ENCODE measurements at places on chromosomes 5 and 9.

DNA sequence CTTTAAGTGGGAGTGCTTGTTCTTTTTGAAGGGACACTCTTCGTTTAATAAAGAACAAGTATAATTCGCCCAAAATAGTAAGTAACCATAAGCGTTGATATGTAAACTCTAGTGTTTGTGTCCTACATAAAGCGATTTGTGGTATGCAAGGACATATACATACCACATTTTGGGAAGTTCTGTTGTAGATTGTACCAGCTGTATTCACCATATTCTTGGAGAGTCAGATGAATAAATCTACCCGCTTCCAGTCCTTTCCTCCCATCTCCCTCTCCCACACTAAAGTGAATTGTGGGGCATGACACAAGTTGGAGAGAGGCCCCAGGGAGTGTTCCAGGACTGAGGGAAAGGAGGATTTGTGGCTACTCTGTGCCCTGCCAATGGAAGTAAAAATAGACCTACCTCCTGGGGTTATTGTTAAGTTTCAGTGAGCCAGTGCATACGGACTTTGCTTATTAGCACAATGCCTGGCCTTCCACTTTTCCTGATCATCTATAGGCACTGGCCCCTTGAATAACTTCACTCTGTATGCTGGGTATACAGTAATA is 40.6 kb downstream of the ARHGAP26 start:
- DNase-seq, result no peak

DNA sequence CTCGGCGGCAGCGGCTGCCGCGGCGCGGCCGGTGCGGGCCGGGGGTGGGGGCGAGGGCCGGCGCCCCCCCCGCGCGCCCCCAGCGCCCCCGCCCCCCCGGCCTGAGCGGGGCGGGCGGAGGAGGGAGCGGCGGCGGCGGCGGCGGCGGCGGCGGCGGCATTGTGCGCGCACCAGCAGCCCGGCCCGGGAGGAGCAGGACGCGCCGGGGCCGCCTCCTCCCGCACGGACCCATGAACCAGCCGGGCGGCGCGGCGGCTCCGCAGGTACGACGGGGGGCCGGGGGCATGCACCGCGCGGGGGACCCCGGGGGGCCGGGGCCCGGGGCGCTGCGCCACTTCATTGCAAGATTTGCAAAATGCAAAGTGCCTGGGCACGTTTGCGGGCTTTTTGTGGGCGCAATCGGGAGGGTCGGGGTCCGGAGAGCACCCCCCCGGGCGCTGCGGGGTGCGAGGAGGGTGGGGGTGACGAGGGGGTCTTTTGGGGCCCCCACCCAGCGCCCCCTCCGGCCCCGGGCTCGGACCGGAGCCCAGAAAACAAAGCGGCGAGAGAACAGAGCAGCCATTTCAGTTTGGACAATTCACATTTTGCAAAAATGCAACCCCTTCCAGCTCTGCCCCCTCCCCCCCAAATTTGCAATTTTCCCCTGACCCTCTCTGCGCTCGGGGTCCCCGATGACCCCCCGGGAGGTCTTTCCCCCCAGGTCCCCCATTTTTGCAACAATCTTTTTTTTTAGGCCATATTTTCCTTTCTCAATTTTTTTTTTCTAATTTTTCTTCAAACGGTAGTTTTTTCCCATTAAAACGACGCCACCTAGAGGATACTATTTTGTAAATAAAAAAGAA is at the start of gene ZNF618:
Gene ZNF618, plus strand, starts transcription at position 159 of the 842 bp plus-strand sequence. Its CDS starts 72 bp downstream, at position 231.
- DNase-seq, result no peak

GRCh38 chr5:39808656-39809055 is 383.9 kb upstream of the DAB2 start:
- no peak for DNase-seq

DNA sequence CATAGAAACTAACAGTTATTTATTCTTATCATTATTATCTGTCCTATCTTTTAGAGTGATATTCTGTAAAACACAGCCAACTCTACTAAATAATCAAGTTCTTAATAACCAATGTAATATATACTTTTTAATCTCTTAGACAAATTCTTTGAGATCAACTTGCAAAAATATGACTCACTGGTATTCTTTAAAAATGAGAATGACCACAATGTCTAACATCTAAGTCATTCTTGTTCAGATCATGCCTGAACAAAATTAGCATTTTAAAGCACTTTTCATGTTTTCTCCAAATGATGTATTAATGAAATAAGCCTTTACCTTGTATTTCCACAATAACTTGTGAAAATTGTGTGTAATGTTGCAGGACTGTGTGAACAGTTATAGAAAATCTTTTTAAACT is 356.9 kb upstream of the RGMB start:
- no peak for DNase-seq

- DNase-seq, result no peak
These were observed 75.6 kb downstream of the NTNG2 start for GRCh38 chr9:132237481-132237880.

DNA sequence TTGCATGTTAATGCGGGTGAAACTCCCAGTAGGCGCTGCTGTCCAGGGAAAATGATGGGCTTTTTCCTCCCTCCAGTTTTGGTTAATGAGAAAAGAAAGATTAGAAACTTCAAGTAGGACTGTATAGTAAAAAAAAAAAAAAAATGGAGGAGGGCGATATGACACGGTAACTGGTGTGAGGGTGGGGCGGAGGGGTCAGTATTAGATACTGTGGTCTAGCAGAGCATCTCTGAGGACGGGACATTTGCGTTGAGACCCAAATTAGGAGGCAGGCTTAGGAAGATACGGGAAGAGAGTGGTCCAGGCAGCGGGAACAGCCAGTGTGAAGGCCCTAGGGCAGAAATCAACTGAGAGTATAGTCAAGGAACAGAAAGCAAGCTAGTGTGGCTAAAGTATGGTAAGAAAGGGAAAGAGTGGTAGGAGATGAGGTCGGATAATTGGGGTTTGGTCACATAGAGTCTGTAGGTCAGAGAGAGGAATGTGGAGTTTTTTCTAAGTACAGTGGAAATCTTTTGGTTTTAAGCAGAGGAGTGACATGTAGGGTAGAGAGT is 707 bp downstream of the RMND5B start:
- no peak for DNase-seq

- DNase-seq, result no peak
These were observed 2.8 kb downstream of the TXNDC8 start for GRCh38 chr9:110334871-110335270.

DNA sequence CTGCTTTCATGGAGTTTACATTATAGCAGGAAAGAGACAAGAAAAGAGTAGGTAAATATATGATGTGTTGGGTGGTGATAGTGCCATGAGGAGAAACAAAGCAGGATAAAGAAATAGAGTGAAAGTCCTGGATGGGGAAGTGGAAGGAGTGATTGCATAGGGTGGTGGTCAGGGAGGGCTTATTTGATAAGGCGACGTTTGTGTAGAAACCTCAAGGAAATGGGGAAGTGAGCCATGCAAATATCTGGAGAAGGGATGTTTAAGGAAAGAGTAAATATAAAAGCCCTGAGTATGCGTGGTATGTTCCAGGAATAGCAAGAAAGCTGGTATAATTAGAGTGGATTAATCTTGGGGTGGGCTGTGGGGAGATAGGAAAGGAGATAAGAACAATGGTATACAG is 134.7 kb upstream of the SV2C start:
- no peak for DNase-seq

DNA sequence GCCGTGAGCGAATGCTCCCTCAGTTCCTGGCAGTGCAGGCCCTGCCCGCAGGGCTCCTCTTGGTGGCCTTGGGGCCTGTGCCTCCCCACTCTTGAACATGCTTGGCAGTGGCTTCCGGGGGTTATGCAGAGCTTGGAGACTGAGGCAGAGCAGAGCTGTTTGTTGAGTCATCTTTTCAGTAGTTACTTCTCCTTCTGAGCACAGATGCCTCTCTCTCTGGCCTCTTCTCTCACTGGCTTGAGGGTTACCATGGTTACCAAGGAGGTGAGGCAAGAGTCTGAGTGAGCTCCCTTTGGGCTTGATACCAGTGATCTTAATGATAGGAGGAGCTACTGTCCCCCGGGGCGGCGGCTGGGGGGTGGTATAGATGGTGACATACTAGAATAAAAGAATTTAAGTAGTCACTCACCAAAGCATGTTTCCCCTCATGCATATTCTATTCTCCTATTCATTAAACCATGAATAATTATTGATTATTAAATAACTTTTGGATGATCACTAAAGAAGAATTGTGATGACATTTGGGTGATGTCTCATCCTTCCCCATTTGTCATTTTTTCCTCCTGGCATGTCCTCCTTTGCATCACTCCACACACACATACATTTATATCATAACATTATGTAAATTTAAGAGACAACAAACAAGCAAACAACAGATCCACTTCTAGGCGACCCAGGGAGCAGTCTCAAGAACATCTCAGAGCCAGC is 111.1 kb downstream of the ARHGAP26 start:
- no peak for DNase-seq

GRCh38 chr5:107501965-107502675 is 168.6 kb downstream of the EFNA5 start:
- DNase-seq, result no peak

- DNase-seq, result no peak
These were observed 141.5 kb downstream of the FSTL4 start for GRCh38 chr5:133470841-133471240.

GRCh38 chr9:85178474-85178873 is 508.9 kb downstream of the NTRK2 start:
- no peak for DNase-seq

DNA sequence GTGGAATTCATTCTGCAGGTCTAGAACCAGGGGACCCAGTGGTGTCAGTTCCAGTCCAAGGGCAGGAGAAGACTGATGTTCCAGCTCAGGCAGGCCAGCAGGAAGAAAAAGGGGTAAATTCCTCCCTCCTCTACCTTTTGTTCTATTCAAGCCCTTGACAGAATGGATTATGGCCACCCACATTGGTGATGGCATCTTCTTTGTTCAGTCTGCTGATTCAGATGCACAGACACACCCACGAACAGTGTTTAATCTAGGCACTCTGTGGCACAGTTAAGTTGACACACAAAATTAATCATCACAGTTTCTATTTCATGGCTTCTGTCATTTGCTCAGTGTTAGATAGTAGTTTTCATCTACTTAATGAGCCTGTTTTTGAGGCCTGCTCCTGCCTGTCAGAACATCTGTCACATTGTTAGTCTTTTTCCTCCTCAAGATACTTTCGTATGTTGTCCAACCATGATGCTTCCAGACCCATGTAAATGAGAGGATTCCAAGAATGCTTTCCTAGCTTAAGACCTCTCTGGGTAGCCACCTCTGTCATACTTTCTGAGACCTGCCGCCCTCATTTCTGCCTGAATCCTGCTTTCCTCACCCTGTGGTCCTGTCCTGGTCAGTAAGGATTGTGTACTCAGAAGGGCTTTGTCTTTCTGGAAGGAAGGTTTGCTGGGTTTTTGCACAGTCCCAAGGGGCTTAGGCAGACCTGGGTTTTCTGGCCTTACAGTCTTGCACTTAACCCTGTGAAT is 72.5 kb downstream of the SPIN1 start:
- no peak for DNase-seq

DNA sequence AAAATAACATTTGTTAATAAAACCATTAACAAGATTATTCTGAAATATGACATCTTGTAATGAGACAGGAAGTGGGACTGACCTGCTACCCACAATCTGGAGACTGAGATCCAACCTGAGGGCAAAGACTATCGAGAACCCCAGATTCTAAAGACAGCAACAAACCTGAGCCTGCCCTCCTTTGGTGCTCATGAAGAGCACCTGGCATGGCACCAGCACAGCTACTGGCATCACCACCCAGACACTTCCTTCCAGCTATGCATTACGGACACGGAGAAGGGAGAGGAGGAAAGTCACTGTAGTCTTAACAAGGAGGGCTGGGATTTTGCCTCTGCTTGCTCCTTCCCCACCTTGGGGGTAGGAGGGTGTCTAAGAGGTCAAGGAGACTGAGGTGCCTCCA is 105.5 kb downstream of the AUH start:
- no peak for DNase-seq

- DNase-seq, result no peak
These were observed 94.0 kb upstream of the GRIN3A start for GRCh38 chr9:101832486-101832885.

DNA sequence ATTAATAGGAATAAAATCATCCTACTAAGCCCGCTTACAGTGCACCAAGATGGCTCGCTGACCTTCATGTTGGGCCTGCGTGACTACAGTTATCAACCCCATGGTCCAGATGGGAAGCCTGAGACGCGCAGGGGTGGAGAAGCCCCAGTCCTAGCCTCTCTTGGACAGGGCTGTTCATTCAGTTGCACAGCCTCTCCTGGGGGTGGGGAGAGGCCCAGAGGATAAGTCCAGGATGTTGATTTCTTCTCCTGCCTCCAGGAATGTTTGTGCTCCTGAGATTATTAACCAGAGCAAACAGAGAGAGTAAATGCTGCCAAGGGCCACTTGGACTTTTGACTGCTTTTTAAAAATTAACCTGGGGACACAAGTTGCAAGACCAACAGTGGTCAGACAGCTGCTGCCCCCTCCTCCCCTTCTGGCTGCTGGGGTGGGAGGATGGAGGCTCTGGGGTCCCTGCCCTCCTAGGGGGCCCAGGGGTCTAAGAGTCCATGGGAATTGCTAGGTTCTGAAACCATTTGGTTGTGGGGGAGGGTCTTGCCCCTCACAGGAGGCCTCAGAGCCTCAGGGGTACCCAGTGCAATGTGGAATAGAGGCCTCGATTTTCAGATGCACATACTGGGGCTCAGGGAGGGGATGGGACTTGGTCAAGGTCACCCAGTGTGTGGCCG is 2.8 kb upstream of the AMBP start:
- DNase-seq, result no peak

- DNase-seq, result no peak
These were observed 38.5 kb downstream of the UBTD2 start for GRCh38 chr5:172245046-172245445.

- DNase-seq, result no peak
These were observed 143.7 kb upstream of the PCA3 start for GRCh38 chr9:76620581-76620980.

DNA sequence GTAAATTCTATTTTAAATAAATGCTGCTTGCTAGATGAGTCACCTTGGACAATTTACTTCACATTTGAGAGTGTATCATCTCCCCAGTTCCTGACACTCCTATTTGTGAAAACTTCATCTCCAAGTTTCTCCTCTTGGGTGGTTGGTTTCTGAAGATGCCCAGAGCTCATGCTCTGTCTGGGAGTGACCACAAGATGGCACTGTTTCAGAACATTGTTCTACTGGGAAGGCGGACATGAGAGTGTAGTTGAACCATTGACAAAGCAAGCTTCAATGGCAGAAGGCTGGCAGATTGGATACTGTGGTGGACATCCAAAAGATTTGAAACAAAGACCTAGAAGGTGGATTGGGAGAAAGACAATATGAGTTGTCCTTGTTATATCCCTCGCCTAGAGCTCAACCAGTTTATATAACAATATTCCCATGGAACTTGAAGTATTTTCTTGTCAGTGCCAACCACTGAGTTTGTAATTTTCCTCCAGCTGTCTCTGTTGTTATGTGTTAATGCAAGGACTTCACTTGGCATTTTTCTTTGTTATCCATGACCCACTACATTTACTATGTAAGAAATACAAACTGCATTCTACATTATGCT is 234.3 kb upstream of the ANKH start:
- peak; percentile 63 for DNase-seq

- no peak for DNase-seq
These were observed 88.7 kb downstream of the GPBP1 start for GRCh38 chr5:57262541-57262940.

DNA sequence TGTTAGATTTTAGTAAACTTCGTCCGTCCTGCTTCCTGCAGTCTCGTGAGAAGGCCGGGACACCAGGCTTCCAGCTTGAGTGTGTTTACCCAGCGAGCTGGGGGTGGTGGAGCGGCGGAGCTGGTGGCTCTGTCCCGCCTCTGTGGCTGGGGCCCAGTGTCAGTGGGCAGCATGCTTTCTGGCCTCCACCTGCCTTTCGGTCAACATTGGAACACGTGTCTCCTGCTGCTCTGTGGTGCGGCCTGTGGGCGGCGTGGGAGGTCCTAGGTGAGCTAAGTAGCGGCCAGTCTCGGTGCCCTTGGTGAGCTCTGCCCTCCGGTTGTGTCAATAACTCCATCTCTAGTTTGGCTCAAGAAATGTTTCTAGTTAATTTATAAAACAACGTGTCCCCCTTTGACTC is 125.9 kb downstream of the GADD45G start:
- no peak for DNase-seq

All from NCI-H1930 (cell line).